ENCODE measurements at places on chromosomes 7 and 10. TPM values are rescaled to one million over a fixed set of nuclear protein-coding genes. Genes with fewer than 3 reads are reported as not detected.

DNA sequence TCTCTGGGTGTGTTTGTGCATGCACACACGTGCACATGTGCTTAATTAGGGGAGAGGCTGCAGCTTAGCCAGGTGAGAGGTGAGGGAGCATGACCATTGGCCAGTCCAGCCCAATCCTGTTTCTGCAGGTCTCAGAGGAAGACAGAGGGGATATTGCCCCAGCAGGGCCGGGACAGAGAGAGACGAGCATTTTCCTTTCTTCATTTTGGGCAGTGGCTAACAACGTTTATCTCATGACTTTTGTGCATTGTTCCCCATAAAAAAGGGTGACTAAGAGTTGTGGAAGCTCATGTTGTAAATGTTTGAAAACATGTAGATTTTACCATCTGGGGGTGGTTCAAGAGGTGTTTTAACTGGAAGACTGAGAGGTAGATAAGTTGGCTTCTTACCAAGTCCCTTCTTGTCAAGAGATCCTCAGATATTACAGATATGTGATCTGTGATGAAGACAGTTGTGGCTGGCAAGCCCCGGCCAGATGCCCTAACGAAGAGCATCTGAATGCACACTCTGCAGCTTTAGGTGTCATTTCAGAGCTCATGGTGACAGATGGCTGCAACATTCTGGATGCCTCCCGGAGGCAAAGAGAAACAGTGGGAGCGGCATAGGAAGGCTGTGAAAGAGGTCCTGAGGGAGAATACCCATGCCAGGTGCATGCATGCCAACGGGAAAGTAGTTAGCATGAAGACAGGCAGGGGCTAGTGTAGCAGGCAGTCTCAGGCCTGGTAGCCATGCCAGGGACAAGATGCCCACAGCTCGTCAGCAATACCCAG, 16.7 kb upstream of the DMBT1 start:
- peaks cover 31% of the 10 kb centered on the region for H3K27me3 ChIP-seq
- no peaks in the 10 kb centered on the region for H3K36me3 ChIP-seq
- no peak overlapping the region for H3K4me3 ChIP-seq
- H3K27ac ChIP-seq = no peak overlapping the region
- H3K4me1 ChIP-seq = no peaks in the 10 kb centered on the region

Gene SAMD9L
- total RNA-seq = 2.1 TPM

- no peak for DNase-seq
- H3K36me3 ChIP-seq = no peaks in the 10 kb centered on the region
- H3K4me3 ChIP-seq = no peak overlapping the region
- H3K27me3 ChIP-seq = no peaks in the 10 kb centered on the region
- peaks cover 11% of the 10 kb centered on the region for H3K4me1 ChIP-seq
Measured at GRCh38 chr10:129294944-129295343, 172.1 kb upstream of the MGMT start.

Gene LIPN
- total RNA-seq = not detected

DNA sequence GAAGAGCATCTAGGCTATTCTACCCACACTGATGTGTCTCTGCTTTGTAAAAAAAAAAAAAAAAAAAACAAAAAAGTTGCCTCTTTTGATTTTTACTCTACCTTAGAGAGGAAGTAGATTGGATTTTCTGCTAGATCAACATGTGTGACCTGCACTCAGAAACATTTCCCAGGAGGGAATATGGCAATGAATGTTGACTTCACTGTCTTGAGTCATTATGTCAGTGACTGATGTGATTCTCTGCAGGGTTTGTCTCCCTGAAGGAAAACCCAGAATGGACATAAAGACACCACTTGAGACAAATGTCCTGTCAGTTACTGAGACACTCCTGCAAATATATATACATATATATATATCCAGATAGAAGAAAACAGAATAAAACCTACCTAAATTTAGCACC, 370.3 kb downstream of the BMPER start:
- DNase-seq = no peak
- H3K36me3 ChIP-seq = no peaks in the 10 kb centered on the region
- no peak overlapping the region for H3K4me3 ChIP-seq
- no peak overlapping the region for H3K27ac ChIP-seq
- H3K27me3 ChIP-seq = no peaks in the 10 kb centered on the region

- H3K27me3 ChIP-seq = no peaks in the 10 kb centered on the region
- no peak overlapping the region for H3K27ac ChIP-seq
- H3K4me3 ChIP-seq = no peak overlapping the region
Measured at GRCh38 chr10:124676416-124677062, 67.6 kb downstream of the FAM53B start.
